ENCODE measurements at places on chromosomes 2 and 18.

- DNase-seq, result no peak
Measured at GRCh38 chr2:232319803-232320442, 58.6 kb upstream of the ALPP start.

GRCh38 chr2:200540793-200541192, 14.8 kb downstream of the SGO2 start:
- DNase-seq, result no peak

DNA sequence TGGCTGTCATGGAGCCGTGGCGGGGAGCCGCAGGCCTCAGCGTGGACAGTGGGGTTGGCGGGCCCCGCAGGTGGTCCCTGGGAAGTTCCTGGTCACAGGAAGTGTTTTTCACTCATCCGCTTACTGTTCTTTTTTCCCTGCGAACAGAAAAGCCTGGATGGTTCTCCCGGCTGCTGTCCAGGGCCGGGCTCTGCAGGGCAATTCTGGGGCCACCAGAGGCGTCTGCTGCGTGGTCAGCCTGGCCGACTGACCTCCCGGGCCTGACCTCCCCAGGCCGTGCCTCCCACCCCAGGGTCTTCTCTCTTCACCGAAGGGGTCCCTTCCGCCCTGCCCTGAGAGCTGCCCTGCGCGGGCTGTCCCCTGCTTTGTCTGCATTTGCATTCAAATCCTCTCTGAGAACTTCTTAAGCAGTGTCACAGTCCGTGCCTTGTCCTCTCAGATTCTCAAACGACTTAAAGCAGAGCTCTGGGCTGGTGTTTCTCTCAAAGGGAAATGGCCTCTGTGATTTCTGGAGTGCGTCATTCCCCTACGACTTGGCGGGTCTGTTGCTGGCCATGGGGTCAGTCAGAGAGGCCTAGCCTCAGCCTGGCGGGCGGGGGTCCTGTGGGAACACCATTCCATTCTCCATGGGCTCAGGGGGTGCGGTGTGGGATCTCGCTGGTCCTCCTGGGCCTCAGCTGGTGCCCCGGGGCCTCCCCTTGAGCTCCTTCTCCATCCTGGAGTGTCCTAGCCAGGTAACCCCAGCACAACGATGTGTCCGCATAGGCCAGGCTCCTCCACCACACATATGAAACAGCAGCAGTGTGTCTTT, 38.3 kb downstream of the KLHL29 start:
- DNase-seq, result no peak

GRCh38 chr2:203782262-203782976, 76.0 kb downstream of the CD28 start:
- DNase-seq, result no peak

GRCh38 chr2:223647258-223647952, 45.2 kb upstream of the SCG2 start:
- DNase-seq, result no peak

DNA sequence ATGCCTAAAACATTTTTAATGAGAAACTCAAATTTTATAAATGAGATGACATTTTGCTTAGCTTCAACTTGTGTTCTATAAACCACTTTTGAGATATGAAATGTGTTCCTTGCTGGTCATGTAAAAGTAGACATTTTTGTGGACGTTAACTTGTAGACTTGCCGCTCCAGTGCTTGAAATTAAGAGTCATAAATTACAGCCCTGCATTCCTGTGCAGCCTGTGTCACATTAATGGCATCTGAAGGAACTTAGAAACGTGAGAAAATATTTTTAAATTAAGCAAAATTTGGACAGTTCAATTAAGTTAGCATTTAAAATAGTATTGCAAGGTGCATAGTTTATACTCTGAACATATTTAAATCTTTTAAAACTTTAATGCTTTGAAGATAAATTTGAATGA, 98.3 kb upstream of the LDLRAD4 start:
- DNase-seq, result no peak

DNA sequence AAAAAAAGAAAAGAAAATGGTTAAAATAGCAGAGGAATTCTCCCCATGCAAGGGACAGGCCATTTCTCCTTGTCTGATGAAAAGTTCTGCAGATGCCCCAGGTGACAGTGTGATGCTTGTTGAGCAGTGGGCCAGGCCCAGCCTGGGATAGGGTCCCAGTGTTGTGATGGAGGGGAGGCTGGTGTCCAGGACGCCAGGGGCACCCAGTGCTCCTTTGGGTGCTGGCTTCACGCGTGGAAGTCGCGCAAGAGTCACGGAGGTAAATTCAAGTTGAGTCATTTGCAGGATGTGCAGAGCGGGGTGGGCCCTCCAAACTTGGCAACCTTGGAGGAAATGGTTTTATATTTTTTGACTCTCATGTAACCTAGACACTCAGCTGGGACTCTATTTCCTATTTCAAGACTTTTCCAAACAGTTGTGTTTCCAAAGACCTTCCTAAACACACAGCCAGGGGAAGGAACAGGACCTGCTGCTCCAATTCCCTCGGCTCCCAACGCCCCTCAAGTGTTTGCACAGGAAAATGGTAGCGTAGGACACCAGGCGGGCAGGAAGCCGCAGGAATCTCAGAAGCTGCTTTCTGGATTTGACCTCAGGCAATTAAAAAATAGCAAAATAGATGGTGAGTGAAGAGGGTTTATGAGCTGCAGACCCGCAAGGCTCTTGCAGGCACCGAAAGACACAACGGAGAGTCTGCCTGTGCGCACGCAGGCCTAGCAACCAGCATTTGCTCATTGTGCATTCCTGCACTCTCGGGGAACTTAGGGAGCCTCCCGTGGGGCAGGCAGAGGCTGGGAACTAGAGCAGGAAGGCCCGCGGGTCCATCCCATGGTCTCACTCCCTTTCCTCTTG, 107.1 kb upstream of the ODC1 start:
- DNase-seq, result no peak

GRCh38 chr18:79916128-79916494, 35.3 kb downstream of the SLC66A2 start:
- DNase-seq, result no peak

DNA sequence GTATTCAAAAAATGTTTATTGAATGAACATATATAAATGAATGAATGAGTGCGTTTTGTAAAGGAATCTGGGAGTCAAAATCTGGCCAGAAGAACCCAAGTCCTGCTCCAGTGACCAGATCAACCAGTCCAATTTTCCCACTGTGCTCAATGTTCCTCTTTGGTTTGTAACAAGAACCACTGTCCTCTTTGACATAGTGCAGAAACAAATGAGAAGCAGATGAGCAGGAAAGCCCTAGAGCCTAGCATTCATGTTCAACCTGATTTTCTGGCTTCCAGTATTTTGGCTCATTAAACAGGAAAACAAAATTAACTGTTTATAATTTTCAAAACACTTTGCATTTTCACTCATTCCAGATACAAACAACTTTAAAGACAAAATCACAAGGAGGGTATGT, 23.2 kb downstream of the FAM124B start:
- no peak for DNase-seq

DNA sequence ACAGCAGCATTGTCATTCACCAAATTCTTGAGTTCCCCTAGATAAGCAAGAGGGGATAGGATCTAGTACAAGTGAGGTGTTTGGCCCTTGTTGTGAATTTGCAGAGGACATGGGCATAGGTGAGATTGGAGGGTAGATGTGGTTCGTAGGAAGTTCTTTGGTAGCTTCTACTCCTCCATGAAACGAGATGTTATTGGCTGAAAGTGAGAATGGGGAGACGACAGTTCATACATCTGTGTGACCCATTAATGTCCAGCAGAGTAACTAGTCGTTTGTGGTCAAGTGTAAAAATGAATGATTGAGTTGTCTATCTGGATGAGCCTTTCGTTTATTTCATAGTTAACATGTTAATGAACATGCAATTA, 90.4 kb downstream of the UBE2E3 start:
- no peak for DNase-seq

- no peak for DNase-seq
Measured at GRCh38 chr18:49028091-49028490, 77.3 kb upstream of the SMAD7 start.

- DNase-seq, result no peak
Measured at GRCh38 chr2:121309801-121310200, 24.8 kb upstream of the TFCP2L1 start.

DNA sequence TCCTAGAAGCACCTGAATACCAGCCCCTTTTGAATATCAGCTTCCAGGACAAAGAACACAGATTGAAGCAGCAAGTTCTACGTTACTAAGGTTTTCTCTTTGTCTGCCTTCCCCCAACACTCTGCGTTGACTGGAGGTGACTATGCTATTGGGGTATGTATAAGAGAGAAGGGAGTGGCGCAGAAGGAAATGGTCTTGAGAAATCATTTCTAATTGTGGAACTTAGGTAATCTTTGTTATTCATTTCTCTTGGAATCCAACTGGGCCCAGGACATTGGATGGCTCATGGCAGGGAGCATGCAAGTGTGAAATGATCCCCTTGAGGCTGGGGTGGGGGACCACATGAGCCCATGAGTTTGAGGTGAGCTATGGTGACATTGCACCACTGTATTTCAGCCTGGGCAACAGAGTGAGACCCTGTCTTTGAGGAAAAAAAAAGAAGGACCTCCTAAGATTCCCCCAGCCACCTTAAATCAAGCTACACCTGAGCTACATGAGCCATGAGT, 29.7 kb downstream of the XDH start:
- DNase-seq, result no peak
